ENCODE measurements at places on chromosomes 16 and 17. TPM values are rescaled to one million over a fixed set of nuclear protein-coding genes. Genes with fewer than 3 reads are reported as not detected.

The CD300LD gene
- not detected for total RNA-seq

The TUBB3 gene
- 128 TPM for total RNA-seq

The HEATR9 gene
- total RNA-seq: not detected

The COASY gene
- 18.0 TPM for total RNA-seq

The AGRP gene
- not detected for total RNA-seq

The TMEM114 gene
- total RNA-seq: not detected

The TBC1D3H gene
- not detected for total RNA-seq

The CCL14 gene
- not detected for total RNA-seq

- no peak for DNase-seq
Observed at GRCh38 chr16:49833085-49833484, 22.8 kb downstream of the ZNF423 start.

DNA sequence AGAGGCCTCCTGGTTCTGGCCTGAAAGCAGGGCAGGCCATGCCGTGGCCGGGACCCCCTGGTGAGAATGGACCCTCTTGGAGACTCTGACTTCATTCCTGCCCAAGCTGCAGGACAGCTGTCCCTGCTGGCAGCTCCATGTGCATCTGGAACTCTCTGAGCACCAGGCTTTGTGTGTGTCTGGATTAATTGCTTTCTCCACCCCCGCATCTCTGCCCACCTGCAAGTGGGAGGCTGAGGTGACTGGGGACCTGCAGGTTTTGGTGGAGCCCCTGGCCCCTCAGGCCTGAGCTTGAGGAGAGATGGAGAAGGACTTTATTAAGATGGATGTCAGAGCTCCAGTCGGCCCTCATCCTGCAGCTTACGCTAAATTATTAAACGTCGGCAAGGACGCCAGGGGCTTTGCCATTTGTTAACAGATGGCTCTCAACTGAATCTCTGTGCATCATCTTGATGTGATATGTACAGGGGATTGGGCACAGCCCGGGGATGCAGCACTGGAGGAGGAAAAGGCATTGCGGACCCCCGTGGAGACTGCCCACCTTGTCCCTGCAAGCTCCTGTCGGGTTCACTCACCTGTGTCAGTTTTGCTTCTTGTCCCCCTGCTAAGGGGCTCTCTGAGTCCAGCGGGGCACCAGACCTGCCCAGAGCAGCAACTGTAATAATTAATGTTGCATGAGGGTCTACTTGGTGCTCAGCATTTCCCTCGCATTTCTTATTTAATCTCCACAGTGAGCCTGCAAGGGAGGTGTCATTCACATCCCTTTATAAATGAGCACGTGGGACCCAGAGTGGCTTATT lies 154.1 kb upstream of the RPL38 start:
- DNase-seq: no peak

- DNase-seq: no peak
Observed at GRCh38 chr16:28475221-28475620, 3.1 kb upstream of the NPIPB7 start.

GRCh38 chr17:78944956-78945355 lies 19.8 kb upstream of the TIMP2 start:
- no peak for DNase-seq

GRCh38 chr17:39400547-39401411 lies 647 bp downstream of the FBXL20 start:
- DNase-seq: peak; percentile 13

GRCh38 chr17:48510381-48510760 lies 20.4 kb downstream of the HOXB1 start:
- DNase-seq: no peak

GRCh38 chr16:80543162-80543561 lies 2.4 kb downstream of the DYNLRB2 start:
- no peak for DNase-seq

DNA sequence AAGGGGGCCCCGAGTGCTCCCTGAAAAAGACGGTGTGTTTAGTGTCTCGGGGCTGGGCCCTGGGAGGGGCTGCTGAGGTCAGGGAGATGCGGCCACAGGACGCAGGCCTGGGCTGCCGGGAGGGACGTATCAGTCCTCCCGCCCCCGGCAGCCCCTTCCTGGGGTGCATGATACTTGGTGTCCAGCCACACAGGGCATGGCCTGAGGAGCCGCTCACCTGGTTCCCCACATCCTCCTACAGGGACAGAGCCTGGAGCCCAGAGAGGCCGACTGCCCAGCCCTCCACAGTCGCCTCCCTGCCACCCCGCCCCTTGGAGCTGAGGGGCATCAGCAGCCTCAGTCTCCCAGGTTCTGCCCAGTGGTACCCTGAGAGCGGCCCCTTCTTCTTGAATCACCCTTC lies 12.0 kb upstream of the DEF8 start:
- DNase-seq: no peak

- peak; percentile 99 for DNase-seq
Observed at GRCh38 chr16:87581857-87582215, 20.5 kb upstream of the JPH3 start.

- peak; percentile 62 for DNase-seq
Observed at GRCh38 chr17:19766421-19767270, 18.5 kb upstream of the ALDH3A1 start.

DNA sequence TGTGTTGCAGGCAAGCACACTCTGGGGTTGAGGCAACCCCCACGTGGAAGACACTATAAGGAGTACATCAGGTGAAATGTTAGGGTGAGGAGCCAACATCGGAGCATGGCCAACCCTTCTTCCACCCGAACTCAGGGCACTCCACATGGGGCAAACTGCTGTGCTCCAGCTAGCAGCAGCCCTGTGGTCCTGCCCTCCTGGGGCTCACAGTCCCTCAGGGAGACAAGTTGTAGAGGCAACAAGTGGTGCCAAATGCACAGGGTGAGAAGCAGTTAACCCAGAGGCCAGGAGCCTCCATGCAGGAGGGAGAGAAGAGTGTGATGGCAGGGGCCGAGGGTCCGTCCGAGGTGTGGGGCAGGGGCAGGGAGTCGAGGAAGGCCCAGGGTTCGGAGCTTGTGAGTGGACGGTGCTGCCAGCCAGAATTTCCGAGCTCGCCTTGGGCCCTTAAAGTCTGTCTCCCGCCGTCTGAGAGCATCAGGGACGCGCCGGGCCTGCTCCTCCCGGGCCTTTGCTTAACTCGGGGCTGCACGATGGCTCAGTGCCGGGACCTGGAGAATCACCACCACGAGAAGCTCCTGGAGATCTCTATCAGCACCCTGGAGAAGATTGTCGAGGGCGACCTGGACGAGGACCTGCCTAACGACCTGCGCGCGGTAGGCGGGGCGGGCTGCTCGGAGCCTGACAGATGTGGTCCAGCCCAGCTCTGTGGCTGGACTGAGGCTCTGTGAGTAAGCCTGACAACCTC lies 32.3 kb downstream of the ATPAF2 start:
- DNase-seq: no peak

DNA sequence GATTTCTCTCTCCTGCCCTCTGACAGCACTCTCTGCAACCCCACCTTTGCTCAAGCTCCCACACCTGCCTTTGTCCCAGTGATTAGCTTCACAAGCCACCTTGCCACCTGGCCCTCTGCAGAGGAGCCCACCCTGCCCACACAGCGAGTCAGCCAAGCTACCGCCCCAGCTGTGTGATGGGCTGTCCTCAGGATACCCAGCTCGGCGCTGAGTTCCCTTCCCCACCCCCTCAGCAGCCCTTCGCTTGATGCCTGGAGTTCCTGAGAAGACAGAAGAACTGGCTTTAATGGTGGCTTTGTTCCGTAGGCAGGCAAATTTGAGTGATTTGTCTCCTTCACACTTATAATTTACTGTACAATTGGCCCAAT lies 266.4 kb downstream of the CBLN1 start:
- DNase-seq: no peak

GRCh38 chr16:50480206-50480605 lies 68.0 kb upstream of the NKD1 start:
- no peak for DNase-seq

DNA sequence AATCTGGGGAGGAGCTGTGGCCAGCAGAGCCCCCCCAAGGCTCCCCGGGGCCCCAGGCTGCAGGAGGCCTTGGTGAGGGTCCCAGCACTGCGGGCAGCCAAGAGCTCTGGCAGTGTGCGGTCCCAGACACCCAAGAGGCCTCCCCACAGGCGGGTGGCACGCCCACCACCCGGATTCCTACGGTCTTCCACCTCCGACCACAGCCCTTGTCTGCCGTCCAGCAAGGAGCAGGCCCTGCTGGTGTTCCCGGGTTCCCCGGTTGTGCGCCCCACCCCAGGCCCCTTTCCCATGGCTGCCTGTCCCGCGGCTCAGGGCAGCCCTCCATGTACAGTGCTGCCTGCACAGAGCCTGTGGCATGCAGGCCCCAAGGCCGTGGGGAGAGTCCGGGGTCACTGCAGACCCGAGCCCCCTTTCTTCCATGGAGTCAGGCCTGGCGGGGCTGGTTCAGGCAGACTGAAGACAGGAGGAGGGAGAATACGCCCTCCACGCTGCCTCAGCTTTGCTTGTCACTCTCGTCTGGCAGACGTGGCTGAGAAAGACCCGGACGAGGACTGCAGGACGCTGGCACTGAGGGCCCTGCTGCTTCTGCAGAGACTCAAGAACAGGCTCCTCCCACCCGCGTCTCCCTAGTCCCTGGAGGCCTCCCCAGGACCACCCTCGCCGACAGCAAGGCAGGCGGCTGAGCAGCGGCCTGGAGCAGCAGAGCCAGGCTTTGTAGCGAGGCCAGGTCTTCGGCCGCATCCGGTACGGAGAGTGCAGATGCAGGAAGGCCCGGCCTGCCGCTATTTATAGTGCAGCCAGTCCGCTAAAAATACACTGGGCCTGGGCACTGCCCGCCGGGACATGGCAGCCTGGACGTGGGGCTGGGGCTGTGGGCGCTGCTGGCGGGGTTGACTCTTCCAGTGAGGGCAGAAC lies 16.4 kb downstream of the TELO2 start:
- DNase-seq: no peak

DNA sequence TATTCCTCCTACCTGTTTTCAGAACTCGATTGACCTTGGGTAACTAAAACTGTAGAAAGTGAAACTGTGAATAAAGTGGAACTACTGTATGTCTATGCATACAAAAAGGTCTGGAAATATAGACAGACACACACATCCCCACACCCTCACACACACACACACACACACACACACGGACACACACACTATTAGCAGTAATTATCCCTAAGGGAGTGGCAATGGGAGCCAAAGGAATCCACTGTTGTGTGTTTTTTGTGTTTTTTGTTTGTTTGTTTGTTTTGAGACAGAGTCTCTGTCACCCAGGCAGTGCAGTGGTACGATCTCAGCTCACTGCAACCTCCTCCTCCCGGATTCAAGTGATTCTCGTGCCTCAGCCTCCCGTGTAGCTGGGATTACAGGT lies 26.6 kb upstream of the SRCIN1 start:
- DNase-seq: no peak

- peak; percentile 58 for DNase-seq
Observed at GRCh38 chr17:55726440-55726839, 3.8 kb upstream of the TMEM100 start.

DNA sequence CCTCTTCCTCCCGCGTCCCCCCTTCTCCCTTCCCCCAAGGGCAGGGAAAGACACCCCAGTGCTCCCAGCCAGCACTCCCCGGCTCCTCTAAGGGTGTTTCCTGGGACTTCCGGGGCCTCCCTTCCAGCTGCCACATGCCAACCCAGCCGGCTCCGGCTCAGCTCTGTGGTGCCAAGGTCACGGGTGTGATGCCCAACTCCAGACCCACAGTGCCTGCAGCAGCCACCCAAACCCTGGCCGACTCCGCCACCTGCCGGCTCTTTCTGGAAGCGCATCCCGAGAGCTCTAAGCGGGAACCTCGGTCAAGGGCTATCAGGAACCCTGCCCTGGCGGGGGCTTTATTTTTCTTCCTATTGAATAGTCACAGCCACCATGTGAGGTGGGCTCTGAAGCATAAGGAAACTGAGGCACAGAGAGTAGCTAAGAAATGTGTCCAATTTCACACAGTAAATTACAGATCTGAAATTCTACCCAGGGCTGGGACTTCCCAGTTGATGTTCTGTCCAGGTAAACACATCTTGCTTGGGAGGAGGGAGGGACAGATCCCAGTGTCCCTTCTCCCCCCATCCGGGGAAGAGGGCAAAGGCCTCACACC lies 3.3 kb upstream of the PPP1R1B start:
- peak; percentile 49 for DNase-seq

GRCh38 chr17:63774141-63774968 lies at the start of gene DDX42:
DDX42 (plus strand) TSS chr17:63774170; CDS start chr17:63787050, 12,880 bp downstream.
- DNase-seq: peak; percentile 75

- no peak for DNase-seq
Observed at GRCh38 chr17:83162035-83162745, 82.8 kb downstream of the METRNL start.

DNA sequence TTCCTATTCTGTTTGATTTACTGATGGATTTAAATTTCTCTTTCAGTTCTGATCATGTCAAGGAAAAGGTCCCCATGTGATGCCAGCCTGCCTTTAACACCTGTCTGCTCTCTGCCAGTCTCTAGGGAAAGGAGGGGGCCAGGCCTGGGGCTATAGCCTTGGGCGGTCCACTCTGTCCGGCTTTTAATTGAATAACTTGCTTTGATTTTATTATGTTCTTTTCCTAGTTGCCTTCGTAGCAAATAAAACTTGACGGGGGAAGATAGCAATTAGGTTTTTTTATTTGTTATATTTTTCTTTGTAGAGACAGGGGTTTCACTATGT lies 47.6 kb downstream of the ABAT start:
- no peak for DNase-seq

DNA sequence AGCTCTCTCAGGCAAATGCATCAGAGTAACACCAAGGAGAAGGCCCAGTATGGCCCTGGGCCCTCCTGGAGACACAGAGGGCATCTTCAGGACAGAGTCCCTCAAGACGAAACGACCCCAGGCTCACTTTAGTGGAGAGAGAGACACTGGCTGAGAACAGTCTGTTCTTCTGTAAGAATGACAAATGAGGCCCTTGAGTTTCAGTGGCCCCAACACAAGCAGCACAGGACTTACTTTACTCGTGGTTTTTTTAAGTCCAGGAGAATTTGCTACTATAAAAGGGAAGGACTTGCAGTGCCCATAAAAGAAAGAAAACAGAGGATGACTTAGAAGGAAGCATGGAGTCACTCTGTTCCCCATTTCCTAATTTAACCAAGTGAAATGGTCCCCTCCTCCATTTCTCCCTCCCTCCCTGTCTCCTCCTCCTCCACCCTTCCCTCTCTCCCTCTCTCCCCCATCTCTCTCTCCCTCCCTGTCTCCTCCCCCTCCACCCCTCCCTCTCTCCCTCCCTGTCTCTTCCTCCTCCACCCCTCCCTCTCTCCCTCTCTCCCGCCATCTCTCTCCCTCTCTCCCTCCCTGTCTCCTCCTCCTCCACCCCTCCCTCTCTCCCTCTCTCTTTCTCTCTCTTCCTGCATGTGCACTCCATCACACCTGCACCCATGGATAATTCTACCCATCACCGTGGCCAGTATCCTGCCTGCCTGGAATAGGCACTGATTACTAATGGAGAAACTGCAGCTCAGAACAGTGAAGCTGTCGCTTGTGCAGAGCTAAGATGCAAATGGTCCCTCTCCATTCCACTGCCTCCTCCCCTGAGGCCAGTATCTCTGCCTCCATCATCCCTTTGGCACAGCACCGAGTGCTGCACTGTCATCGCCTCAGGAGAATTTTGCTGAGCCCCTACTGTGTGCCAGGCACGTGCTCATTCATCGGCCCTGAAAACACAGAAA lies 47.3 kb upstream of the RBFOX3 start:
- no peak for DNase-seq

GRCh38 chr17:57704448-57704847 lies 40.7 kb downstream of the CCDC182 start:
- no peak for DNase-seq

Measured in fibroblast of villous mesenchyme (primary cell).